ENCODE measurements at places on chromosomes 1 and 21.
A peak's percentile ranks its signal among the peaks of the same experiment; 100 is the strongest.

GRCh38 chr1:92862605-92863004 lies 30.8 kb downstream of the RPL5 start:
- no peak for DNase-seq

- DNase-seq = no peak
These were observed 1.3 kb downstream of the FCGR2A start for GRCh38 chr1:161506336-161507223.

- DNase-seq = no peak
These were observed 50.7 kb downstream of the KLHDC7A start for GRCh38 chr1:18531503-18531845.

GRCh38 chr1:232459087-232459486 lies 170.8 kb downstream of the SIPA1L2 start:
- no peak for DNase-seq

DNA sequence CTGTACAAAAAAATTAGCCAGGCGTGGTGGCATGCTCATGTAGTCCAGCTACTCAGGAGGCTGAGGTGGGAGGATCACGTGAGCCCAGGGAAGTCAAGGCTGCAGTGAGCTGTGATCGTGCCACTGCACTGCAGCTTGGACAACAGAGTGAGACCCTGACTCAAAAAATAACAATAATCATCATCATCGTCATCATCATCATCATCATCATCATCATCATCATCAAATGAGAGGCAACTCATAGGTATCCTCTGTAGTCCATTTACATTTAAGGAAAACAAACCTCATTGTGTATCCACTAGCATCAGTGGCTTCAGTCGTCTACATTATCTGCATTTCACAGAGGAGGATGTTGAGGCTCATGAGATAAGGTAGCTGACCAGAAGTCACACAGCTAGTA lies 68.8 kb upstream of the SELENON start:
- DNase-seq = no peak

DNA sequence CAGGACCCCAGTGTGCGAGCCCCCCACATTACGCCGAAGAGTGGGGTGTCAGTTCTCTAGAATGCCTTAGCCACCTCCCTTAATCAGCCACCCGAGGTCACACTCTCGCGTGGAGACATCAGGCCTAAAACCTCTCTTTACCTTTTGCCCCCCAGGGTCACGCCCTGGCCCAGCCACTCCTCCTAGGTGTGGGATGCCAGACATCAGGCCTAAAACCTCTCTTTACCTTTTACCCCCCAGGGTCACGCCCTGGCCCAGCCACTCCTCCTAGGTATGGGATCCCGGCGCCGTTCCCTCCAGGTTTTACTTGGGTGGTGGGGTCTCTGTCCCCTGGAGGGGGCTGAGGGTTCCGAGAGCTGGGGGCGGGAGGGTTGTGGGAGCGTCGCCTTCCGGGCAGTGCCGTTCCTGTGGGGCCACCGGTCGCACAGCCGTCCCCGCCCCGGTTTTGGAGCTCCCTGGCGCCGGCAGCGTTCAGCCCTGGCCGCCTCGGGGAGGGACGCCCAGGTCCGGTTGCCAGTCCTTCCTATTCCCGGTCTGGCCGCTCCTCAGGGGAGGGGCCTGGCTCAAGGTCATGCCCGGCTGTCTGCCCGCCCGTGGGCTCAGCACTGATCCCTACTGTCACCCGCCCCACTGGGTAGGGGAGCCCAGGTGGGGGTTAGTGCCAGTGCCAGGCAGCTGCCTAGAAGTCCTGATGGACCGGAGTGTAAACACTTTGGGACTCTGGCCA lies 882 bp downstream of the VPS13D start:
- DNase-seq = peak; percentile 43

GRCh38 chr1:245546875-245547274 lies 392.1 kb downstream of the KIF26B start:
- DNase-seq = no peak

GRCh38 chr1:52857443-52857842 lies 14.9 kb downstream of the ZYG11A start:
- no peak for DNase-seq

DNA sequence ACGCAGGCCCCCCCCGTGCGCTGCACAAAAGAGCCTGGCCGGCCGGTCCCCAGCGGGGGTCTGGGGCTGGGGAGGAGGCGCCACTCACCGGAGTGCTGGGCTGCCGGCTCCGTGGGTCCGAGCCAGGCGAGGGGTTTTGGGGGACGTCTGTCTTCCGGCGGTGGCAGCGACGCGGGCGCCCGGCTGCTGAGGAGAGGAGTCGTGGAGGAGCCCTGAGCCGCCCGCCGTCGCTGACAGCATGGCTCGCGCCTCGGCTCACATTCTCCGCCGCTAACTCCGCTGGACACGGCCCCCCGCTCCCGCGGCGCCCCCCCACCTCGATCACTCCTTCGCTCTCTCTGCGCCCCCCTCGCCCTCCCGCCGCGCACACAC lies 649 bp downstream of the AHDC1 start:
- no peak for DNase-seq

DNA sequence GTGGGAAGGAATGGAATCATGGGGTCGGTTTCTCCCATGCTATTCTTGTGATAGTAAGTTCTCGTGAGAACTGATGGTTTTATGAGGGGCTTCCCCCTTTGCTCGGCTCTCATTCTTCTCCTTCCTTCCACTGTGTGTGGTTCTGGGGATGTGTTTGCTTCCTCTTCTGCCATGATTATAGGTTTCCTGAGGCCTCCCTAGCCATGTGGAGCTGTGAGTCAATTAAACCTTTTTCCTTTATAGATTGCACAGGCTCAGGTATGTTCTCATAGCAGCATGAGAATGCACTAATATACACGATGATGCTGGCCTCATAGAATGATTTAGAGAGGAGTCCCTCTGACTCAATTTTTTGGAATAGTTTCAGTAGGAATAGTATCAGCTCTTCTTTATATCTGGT lies 195.4 kb upstream of the IVNS1ABP start:
- no peak for DNase-seq

GRCh38 chr1:51287966-51288365 lies 42.4 kb downstream of the TTC39A start:
- DNase-seq = no peak

GRCh38 chr1:94299627-94300553 lies 62.5 kb upstream of the ARHGAP29 start:
- DNase-seq = no peak

GRCh38 chr1:22408230-22408629 lies 43.4 kb upstream of the ZBTB40 start:
- no peak for DNase-seq

DNA sequence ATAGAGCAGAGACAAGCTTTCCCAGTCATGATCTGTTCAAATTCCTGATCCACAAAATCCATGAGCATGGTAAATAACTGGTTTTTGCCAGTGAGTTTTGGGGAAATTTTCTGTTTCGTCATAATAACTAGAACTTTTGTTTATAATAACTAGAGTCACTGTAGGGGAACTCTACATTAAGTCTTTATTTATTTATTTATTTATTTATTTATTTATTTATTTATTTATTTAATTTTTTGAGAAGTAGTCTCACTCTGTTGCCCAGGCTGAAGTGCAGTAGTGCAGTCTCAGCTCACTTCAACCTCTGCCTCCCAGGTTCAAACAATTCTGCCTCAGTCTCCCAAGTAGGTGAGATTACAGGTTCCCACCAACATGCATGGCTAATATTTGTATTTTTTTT lies 1106.8 kb downstream of the AMY1C start:
- no peak for DNase-seq

- DNase-seq = no peak
These were observed 17.9 kb downstream of the TNFRSF25 start for GRCh38 chr1:6447818-6448748.
